ENCODE measurements at places on chromosomes 13 and 19.

DNA sequence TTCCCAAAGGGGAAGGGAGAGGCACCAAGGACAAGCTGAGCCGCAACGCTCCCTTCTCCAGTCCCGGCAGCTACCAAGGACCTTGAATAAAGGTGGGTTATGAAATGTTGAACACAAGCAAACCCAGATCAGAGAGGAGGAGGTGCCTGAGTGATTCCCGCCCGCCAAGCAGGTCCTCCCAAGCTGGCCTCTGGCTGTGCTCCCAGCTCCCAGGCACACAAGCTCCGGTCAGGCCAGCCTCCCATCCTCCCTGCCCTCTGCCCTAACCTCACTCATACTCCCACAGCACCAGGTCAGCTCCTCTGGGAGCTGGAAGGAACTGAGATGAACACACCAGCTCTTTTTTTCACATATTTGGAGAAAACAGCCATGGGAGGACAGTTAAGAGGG is 3.7 kb downstream of the NAPA start:
- no peak for DNase-seq

DNA sequence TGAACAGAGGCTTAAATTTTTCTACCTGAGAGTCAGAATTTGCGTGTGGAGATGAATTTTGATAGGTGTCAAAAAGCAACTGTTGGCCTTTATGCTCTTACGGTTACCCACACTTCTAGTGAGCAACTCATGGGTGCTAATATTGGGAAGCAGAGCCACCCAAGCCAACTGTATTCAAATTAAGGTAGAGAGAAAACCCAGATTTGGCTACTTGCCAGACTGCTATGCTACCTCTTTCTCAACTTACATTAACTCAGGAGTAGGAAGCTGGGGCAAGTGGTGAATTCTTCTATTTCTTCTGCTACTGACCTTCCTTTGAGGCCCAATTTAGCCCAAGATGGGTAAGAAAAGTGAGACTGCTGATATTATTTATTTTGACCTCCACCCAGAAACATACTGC is 83.9 kb downstream of the OLFM4 start:
- DNase-seq: no peak

GRCh38 chr19:52028780-52029123 is 573 bp upstream of the ZNF614 start:
- DNase-seq: no peak

DNA sequence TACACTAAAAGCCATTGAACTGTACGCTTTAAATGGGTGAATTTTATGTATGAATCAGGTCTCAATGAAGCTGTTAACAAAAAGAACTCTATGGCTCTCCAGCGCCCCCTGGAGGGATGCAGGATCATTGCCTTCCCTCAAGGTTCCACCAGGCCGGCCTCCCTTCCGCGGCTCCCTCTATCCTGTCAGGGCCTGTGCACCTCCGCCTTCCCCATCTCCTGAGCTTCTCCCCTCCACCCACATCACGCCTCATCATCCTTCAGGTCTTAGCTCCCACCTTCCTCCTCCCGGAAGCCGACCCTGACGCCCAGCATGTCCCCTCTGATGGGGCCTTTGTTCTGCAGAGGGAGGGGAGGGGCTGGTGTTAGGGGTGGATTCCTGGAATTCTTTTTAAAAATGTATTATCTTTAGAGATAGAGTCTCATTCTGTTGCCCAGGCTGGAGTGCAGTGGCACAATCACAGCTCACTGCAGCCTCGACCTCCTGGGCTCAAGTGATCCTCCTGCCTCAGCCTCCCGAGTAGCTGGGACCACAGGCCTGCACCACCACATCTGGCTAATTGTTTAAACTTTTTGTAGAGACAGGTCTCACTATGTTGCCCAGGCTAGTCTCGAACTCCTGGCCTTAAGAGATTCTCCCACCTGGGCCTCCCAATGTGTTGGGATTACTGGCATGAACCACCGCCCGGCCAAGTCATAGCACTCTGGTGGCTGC is 27.7 kb downstream of the MEIS3 start:
- peak; percentile 67 for DNase-seq

GRCh38 chr19:1864480-1865171 is 1.2 kb upstream of the KLF16 start:
- peak; percentile 85 for DNase-seq

- DNase-seq: no peak
Observed at GRCh38 chr13:59176775-59177174, 987.0 kb downstream of the DIAPH3 start.

GRCh38 chr19:8151767-8152035 is 2.3 kb upstream of the FBN3 start:
- no peak for DNase-seq

- DNase-seq: peak; percentile 52
Observed at GRCh38 chr19:1057176-1057855, 9.7 kb upstream of the ARHGAP45 start.

DNA sequence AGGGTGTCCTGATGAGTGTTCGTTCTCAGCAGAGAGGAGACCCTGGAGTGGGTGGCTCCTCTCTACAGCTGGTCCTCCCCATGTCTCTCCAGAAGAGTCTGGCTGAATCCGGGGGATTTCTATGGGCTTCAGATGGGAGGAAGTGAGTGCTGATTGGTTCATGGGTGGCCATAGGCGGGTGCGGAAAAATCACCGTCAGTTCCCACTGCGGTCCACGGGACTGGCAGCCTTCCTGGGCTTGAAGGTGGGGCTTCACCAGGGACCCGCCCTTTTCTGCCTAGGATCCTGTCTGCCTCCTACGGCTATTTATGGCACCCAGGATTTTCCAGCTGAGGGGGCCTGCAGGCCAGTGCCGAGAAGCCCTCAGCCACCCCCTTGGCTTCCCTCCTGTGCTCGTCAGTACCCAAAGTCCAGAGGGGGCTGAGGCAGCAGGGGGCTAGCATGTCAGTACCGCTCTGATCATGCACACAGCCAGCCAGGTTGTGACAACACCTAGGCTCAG is 18.4 kb downstream of the CPB2 start:
- no peak for DNase-seq

- DNase-seq: no peak
Observed at GRCh38 chr13:107767119-107767518, 448.2 kb downstream of the LIG4 start.

DNA sequence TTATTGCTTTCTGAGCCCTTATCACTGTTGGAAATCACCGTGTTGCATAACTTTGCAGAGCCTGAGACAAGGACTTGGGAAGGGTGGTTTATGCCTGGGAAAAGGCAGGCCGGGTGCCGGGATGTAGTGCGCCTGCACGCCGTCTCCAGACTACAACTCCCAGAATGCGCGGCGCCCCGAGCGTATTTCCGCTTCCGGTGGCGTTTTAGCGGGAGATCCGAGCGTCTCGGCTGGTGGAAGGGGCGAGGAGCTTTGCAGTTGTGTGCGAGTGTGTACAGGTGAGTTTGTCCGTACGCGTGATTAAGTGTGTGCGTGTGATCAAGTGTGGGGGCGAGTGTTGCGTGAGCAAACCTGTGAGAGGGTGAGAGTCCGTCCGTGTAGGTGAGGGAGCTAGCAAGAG is 75.4 kb downstream of the PEG3 start:
- no peak for DNase-seq

DNA sequence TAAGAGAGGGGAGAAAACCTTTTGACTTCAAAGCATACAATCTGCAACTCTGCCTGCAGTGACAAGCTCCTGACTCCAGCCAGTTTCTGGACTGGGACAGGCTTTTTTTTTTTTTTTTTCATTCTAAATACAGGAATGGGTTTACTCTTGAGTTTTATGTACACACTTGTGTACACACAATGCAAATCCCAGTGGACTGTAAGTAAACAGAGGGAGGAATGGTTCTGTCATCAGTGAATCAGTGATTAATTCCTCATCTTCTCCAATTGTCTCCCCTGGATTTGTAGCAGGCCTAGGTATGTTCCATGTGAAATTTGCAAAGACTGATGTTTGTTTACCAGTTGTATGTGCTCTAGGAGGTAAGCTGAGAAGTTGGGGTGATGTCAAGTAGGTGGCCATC is 184.8 kb downstream of the SHISA2 start:
- no peak for DNase-seq

DNA sequence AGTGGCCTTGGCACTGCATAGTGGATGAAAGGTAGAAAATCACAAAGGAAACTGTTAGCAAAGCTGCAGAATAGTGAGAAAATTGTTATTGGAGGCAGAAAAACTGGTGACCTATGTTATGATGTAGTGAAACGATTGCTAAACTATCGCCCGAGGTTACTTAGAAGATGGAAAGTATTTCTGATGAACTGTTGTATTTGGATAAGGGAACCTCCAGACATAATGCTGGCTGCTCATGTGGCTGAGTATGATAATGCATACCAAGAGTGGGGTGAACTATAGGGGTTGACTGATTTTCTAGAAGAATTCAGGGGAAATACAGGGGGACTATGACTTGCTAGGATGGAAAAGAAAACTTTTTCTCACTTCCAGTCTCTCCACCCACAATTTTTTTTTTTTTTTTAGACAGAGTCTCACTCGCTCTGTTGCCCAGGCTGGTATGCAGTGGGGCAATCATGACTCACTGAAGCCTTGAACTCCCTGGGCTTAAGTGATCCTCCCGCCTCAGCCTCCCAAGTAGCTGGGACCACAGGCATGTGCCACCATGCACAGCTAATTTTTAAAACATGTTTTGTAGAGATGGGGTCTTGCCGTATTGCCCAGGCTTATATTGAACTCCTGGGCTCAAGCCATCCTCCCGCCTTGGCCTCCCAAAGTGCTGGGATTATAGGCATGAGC is 4.4 kb upstream of the EID2 start:
- no peak for DNase-seq

DNA sequence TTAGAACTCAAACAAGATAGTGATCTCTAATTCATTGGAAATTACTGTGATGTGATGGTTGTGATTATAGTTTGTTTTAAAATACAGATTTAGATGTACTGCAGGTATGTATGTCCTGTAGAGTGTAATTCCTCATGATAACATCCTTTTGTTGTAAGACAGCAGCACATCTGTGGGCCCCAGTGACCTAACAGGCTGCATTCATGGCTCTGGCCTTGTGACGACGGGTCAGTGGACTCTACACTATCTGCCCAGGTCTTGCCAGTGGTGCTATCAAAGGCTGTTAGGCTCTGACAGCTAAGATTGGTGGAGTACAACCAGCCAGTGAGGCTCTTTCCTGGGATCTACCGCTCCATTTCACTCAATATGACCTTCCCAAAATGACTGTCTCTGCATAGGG is 158.4 kb downstream of the MTUS2 start:
- no peak for DNase-seq

GRCh38 chr13:106499896-106500295 is 35.6 kb downstream of the EFNB2 start:
- DNase-seq: peak; percentile 21

DNA sequence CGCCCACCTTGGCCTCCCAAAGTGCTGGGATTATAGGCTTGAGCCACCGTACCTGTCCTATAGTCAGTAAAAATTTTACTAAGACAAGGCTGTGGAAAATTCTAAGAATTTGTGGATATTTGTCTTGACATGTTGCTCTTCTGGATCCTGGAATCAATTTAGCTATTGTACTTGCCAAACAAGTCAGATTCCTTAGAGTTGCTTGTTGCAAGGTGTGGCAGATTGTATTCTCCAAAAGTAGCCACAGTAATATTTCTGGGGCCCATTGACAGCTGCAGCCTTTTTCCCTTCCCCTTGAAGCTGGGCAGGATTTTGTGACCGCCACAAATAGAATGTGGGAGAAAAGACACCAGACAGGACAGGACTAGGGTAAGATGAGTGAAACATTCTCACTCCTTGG is 98.8 kb upstream of the TMTC4 start:
- no peak for DNase-seq
